Inflammatory macrophage treated with lipopolysaccharide for 4 hours (primary cell): ENCODE measurements at places on chromosomes 2 and 18.

DNA sequence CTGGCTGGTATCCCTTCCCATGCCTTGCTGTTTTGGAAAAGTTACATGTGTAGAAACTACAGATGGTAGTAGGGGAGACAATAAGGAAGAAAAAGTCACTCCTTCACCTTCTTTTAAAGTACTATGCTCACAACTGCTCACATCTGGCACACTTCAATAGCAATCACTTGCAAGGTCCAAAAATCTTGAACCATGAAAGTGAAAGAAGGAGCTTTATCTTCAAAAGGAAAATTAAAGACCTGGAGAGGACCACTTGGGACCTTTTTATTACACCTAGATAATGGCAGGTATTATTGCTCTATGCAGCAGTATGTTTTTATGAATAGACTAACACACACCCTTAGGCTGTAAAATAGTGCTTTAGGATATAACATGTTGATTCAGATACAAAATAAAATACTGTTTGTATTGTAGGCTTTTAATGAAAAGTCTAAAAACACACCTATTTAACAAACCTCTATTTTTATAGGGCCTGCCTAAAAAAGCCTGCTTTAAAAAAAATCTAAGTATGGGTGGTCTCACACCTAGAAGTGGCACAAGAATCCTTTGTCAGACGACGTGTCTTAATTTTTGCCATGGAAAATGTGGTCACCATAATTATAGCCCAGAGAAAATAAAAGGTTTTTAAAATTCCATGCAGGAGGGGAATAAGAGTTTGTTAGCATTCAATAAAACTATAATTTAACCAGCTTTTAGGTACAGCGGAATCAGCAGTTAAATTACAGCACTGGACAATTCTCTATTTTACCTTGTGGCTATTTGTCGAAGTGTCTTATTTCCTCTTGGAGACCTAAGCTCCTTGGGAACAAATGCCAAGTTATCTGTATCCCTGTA is 124.0 kb downstream of the BCL2 start:
- DNase-seq = no peak

DNA sequence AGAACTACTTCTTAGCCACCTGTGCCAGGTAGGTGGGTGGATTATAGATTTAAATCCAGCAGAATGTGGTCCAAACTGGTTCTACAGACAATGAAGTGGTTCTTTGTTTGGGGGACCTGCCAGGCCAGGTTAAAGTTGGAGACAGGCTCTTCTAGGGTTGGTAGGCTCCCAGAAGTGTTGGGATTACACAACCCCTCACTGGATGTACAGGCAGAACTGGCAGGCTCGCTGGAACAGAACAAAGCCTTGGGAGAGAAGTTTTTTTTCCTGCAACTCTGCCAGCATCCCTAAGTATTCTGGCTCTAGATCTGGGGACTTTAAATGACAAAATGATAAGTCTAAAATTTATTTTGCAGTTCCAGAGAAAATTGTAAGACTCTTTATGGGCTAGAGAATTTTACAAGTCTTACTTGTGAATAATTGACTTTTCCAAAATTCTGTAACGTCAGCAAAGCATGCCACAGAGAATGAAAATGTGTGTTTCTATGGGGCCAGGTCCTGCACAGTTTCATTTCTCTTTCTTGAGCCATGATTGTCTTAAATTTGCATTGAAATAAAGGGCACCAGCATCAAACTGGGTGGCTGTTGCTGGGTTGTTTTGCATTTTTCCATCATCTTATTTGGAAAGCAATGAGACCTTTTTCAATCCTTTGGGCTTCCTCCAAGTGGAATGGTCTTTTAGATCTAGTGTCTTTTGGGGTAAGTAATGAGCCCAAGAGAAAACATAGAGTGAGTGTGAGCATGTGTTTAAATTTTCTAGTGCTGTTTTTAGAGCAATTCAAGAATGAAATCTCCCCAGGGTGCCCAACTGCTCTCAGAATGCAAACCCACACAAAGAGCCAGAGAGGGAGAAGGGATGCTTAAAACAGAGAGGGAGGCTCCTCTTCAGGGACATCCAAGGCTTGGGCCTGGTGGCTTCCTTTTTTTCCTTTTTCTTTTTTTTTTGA is 32.4 kb upstream of the ATL2 start:
- no peak for DNase-seq

GRCh38 chr2:100630473-100630977 is 67.7 kb downstream of the PDCL3 start:
- DNase-seq = no peak

- no peak for DNase-seq
These were observed 137.6 kb downstream of the CERS6 start for GRCh38 chr2:168593713-168594112.

- DNase-seq = no peak
These were observed 621.8 kb downstream of the LRP1B start for GRCh38 chr2:141508806-141509595.

DNA sequence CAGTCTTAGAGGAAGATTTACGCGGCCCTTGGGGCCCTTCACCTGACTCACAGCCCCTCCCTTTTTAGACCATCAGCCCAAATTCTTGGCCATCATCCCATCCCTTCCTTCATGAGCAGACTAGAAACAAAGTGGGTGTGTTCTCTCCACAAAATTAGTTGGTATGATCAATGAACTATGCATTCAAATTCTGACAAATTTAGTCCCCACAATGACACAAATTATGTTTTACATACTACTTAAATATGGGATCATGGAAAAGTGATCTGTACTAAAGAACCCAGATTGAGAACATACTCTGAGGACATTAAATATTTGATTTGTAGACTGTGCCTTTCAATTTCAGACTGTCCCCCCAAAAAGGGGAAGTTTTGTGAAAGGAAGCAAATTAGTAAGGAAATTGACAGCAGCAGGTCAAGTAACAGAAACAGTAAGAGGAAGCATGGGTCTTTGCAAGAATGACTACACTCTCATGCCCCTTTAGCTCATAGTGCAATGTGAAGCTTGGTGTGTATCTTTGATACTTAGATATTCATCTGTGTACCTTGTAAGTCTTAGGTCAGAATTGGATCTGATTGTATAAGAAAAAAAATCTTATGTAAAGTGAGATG is 2.2 kb upstream of the MAPRE2 start:
- peak; percentile 91 for DNase-seq

DNA sequence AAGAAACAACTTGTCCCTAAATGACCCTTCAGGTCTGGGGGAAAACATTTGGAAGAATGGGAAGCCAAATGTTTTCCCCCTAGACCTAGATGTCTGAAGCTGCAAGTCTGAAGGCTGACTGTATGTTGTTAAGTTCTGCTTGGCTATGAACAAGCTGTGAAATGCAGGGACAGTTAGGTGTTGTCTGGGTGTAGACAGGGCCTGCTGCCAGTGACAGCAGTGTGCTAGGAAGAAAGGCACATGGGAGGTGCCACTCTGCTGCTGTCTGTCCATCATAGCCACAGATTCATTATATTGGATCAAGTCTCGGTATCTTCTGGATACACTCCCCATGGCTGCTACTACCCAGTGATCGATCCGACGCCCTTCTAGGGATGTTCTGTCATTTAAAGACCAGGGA is 265.9 kb upstream of the PXDN start:
- DNase-seq = no peak

GRCh38 chr2:4190548-4190947 is 487.2 kb downstream of the DCDC2C start:
- DNase-seq = no peak

GRCh38 chr18:47036298-47036874 is 965 bp upstream of the ELOA2 start:
- DNase-seq = peak; percentile 1

- DNase-seq = no peak
These were observed 153.3 kb downstream of the RAPGEF4 start for GRCh38 chr2:172888714-172889669.

DNA sequence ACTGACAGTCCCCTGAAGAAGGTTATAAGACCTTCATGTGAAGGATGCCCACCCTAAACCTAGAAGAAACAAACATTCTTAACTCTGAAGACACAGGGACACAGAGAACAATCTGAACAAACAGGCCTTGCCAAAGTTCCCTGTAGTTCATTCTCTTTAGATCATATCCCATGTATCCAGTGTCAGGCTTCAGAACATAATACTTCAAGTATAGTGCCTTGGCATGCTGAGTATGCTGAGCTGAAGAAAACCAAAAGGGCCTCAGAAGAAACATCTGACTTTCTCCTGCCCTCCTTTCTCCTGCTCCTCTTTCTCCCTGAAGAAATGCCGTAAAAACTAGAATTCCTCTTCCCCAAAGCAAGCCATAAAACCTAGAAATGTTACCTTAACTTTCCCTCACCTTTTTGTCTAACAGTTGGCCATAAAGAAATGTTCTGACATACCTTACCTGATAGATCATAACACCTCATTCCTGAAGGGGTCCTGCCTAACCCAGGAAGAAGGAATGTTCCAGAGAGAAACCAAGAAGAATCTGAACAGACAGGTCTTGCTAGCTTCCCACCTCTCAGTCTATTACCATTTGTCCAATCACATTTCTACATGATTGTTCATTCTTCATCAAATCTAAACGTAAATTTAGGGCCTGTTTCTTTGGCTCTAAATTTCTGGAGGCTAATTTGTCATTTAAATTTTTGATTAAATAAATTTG is 160.1 kb upstream of the ZC3H15 start:
- no peak for DNase-seq

- DNase-seq = no peak
These were observed 191.3 kb upstream of the SMAD2 start for GRCh38 chr18:48121752-48122151.

DNA sequence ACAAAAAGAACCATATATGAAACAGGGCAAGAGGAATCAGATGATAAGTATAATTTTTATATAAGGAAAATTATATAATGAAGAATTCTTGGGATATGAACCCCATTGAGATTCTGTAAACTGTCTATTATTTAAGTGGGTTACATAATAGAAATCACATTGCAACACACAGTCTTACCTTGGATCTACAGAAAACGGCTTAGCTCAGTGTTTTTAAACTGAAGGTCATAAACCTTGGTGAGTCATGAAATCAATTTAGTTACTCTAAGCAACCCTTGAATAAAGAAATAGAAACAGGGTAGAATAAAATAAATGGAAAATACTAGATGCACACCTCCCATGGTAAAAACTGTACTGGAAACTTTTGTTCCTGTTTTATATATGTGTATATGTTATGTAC is 50.7 kb downstream of the METTL8 start:
- no peak for DNase-seq

GRCh38 chr2:203897544-203897943 is 30.0 kb downstream of the CTLA4 start:
- DNase-seq = peak; percentile 84

DNA sequence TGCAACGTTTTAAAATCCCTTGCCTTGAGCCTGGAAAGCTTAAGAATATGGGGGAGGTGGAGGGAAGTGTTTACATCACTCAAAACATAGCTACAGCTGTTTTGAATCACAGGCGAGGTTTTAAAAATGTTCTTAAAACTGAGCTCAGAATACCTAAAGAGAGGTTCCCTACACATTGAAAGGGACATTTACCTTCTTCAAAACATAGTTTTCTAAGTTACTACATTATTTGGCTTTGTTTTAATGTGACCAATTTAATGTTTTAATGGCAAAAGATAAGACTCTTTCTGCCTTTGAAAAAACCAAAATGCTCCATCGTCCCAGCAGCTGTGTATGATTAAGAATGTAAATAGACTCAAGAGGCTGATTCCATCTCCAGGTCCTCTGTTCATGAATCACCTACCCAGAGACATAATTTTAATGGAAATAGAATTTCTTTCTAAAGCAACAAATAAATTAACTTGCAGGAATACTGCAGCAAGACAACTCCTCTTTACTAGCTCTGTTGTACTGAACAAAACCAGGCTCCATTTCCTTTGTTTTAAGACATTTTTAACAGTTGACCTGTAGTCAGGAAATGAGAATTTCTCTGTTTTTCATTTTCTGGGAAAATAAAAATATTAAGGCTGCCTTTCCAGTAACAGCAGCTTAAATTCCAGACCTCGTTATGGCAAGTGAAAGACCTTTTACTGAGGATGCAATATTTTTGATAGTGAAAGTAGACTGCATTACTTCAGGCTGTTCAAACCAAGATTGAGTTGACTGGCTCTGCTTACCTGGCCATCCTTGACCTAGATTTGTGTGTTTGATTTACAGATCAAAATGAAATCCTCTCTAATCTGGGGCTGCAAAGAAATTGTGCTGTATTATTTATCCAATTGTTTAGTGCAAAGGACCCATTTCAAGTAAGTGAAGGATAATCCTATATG is 33.7 kb upstream of the WDR75 start:
- DNase-seq = no peak

- DNase-seq = no peak
These were observed 25.3 kb downstream of the INPP4A start for GRCh38 chr2:98469862-98470544.

DNA sequence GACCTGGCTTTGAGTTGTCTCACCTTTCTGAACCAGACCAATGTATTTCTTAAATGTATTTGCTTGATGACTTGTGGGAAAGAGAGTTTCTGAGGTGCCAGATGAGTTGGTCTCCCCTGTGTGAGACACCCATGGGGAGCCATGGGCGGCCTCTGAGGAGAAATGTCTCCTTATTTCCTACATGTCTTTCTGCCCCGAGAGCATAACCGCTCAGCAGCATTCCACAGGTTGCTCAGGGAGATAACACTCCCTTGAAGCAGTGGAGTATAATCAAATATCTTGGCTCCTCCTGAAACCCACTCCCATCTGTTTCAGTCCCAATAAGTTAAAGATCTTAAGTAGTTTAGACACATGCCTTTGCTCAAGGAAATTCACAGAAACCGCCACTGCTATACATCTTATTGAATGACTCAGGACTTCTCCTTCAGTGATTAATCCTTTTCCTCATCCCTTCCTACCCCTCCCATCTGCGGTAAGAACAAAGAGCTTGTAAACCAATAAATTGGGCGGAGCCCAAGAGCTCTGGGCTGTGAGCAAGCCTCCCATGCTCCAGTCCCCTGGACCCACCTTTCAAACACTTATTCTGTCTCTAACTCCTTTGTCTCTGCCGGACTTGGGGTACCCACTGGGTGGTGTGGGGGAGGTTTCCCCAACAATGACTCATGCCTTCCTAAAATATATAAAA is 285.5 kb upstream of the LRRTM4 start:
- no peak for DNase-seq

- DNase-seq = peak; percentile 87
These were observed 3.1 kb downstream of the SPOPL start for GRCh38 chr2:138504546-138505235.

DNA sequence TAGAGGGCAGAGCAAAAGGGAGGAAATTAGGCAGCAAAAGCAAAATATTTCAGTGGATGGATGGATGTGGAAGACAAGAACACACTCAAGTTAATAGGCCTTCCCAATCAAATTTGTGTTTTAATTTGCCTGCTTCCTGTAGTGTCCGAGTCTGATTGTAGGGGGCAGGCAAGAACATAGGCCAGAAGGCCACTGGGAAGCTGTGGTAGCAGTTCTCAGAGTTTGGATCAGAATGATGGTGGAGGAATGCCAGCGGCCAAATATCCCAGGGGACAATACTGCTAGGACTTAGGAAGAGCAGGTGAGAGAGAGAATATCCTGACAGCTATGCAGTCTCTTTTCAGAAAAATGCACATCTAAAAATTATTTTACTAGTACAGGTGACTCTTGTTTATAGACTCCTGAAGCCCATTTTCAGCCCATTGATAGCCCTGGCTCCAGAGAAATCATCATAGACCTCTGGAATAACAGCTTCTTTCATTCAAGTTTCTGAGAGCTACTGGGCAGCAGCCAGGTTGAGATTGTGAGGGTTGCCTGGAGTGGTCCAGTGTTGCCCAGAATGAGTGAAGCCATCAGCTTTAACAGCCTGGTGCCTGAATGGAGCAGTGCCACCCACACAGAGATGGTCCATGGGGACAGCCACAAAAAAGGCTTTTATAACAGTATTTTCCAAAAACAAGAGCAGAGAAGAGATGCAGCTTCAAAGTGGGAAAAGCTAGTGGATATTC is 19.1 kb upstream of the SERPINE2 start:
- no peak for DNase-seq

- no peak for DNase-seq
These were observed at the start of gene IGFBP5 for GRCh38 chr2:216695401-216695821. TSS of gene IGFBP5 (minus strand) at chr2:216695549. CDS start at chr2:216694775, 774 bp downstream.

- DNase-seq = no peak
These were observed 569.9 kb downstream of the EPHA4 start for GRCh38 chr2:221002101-221002685.
